ENCODE measurements at places on chromosomes 4 and X.

DNA sequence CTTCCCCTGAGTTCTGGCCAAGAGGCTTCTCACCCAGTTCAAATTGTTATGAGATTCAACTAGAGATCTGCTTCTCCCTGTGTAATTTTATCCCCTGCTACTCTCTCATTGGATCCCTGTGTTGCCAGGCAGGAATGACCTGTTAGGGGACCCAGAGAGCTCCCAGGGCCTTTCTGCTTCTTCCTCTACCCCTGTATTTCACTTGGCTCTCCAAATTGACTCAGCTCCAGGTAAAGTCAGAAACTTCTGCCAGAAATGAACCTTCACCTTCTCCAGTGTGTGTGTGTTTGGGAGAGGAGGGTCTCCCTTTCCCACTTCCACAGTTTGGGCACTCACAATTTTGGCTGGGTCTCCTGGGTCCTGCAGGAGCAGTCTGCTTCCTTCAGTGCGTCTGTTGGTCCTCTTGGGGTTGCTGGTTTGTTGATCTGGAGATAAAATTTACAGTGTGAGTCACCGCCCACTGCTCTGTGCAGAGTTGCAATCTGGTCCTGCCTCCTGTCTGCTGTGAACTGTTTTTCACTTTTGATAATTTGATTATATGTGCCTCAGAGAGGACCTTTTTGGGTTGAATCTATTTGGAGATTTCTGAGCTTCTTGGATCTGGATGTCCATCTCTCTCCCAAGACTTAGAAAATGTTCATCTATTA lies 112.4 kb upstream of the EDA2R start:
- no peak for DNase-seq

- no peak for DNase-seq
These were observed 55.8 kb upstream of the MAGEB10 start for GRCh38 chrX:27751976-27752375.

- DNase-seq, result no peak
These were observed 25.2 kb upstream of the ASMTL start for GRCh38 chrX:1477801-1478458.

DNA sequence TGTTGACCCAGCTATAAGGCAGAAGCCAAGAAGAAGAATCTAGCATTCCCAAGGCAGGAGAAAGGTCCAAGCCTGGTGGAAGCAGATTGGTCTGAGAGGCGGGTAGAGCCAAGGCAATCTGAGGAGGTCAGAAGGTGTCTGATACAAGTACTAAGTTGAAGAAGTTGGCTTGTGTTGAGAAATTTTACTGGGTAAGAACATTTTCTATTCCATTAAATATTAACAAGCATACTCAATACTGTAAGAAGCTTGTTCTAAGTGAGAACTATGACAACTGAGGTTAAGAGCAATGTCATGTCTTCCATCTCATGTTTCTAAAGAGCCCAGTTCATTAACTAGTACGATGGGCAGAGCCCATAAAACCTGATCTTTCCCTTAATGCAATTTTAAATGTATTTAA lies 75.0 kb downstream of the FAM13A start:
- no peak for DNase-seq

GRCh38 chr4:8905773-8906667 lies 34.4 kb upstream of the HMX1 start:
- no peak for DNase-seq

GRCh38 chrX:47497271-47497888 lies 14.4 kb upstream of the ZNF41 start:
- DNase-seq, result no peak

DNA sequence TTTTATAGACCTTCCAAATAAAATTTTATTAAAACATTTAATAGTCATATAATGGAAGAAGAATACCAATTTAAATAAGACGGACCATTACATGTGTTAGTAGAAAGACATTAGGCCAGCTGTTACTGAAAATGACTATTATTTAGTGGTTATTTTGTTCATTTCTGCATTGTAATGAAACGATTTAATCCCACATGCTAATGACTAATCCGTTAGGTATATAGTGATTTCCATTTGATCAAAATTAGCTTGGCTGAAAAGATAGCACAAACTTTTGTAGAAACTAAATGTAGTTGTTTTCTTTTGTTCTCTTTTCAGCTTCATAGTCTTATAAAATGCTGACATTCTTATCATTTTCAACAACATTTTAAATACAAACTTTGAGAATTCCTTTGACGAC lies 556.1 kb upstream of the TENM3 start:
- no peak for DNase-seq

GRCh38 chr4:145565328-145565727 lies 53.9 kb upstream of the MMAA start:
- no peak for DNase-seq

- DNase-seq, result no peak
These were observed 115.8 kb upstream of the FAT4 start for GRCh38 chr4:125198916-125199315.

GRCh38 chr4:4334798-4335520 lies 44.9 kb downstream of the ZBTB49 start:
- DNase-seq, result peak; percentile 88

- no peak for DNase-seq
These were observed 206.2 kb upstream of the PCDH18 start for GRCh38 chr4:137738375-137738990.

- no peak for DNase-seq
These were observed 98.8 kb upstream of the DHX15 start for GRCh38 chr4:24683116-24683515.

DNA sequence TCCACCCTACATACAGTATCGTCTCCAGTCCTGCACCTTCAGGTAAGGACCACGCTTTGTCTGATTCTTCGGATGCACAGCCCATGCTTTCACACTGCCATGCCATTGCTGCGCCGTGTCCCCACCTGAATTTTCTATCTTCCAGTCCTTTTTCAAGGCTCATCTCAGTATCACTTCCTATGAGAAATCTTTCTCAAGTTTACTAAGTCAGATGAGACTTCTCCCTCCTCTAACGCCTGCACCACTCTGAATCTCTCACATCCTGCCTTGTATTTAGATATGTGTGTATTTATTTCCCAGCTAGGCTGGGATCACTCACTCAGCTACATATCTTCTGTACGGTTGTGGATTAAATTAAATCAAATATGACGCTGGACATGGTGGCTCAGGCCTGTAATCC lies 116.8 kb downstream of the SMIM20 start:
- peak; percentile 14 for DNase-seq

GRCh38 chr4:183014361-183015084 lies 84.5 kb upstream of the WWC2 start:
- no peak for DNase-seq

GRCh38 chrX:24979081-24979480 lies 36.7 kb downstream of the ARX start:
- DNase-seq, result no peak

- no peak for DNase-seq
These were observed 5.5 kb downstream of the GSTCD start for GRCh38 chr4:105714071-105714521.

- no peak for DNase-seq
These were observed 52.2 kb downstream of the SULT1B1 start for GRCh38 chr4:69708211-69708610.

DNA sequence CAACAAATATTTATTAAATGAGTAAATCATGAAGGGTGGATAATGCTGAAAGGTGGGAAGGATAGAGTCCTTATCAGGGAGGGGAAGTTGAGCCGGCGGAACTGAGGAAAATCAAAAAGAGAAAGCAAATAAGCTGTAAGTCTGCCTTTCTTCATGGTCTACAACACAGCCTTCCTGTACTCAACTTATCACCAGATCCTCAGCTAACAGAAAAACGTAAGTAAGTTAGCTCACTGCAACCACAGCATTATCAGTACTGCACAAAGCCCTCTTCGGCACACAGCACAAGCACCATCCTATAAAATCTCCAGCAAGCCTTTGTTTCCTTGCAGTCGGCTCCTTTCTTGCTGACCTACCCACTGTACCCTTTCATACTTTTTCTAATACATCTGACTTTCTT lies 70.3 kb downstream of the CRMP1 start:
- DNase-seq, result no peak

DNA sequence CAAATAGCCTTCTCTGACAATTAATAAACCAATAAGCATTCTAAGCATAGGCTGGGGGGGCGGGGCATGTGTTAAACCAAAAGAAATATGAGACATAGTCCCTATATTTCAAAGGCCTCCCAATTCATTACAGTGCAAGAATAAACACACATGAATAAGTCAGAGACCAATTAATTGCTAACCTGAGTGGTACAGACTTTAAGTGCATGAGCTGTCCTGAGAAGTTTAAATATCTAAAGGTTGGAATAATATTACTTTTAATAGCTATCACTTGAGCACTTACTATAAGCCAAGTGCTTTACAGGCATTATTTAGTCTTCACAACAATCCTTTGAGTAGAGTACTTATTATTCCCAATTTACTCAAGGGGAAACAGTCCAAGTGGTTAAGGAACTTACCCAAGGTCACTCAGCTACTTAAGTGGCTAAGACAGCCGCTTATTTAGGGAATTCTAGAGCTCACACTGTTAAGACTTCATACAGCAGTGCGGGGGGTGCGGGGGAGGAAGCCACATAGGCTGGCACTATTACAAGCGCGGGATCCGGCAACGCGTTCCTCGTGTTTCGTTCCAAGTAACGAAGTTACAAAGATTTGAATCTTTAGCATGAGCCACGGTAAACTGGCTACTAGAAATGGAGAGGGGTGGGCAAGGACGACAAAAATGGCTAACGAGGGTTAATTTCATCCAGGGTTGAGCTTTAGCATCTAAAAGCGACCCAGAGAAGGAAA lies 1.4 kb downstream of the THOC2 start:
- DNase-seq, result peak; percentile 43

GRCh38 chr4:88356771-88357170 lies 21.9 kb upstream of the HERC6 start:
- DNase-seq, result no peak

- DNase-seq, result no peak
These were observed 6.0 kb downstream of the PCDH7 start for GRCh38 chr4:30726090-30726675.

- DNase-seq, result no peak
These were observed 119.6 kb upstream of the LDB2 start for GRCh38 chr4:17018013-17018412.

GRCh38 chr4:153119626-153120025 lies 84.6 kb upstream of the TRIM2 start:
- no peak for DNase-seq

GRCh38 chr4:40559585-40560465 lies 69.8 kb downstream of the RBM47 start:
- no peak for DNase-seq

DNA sequence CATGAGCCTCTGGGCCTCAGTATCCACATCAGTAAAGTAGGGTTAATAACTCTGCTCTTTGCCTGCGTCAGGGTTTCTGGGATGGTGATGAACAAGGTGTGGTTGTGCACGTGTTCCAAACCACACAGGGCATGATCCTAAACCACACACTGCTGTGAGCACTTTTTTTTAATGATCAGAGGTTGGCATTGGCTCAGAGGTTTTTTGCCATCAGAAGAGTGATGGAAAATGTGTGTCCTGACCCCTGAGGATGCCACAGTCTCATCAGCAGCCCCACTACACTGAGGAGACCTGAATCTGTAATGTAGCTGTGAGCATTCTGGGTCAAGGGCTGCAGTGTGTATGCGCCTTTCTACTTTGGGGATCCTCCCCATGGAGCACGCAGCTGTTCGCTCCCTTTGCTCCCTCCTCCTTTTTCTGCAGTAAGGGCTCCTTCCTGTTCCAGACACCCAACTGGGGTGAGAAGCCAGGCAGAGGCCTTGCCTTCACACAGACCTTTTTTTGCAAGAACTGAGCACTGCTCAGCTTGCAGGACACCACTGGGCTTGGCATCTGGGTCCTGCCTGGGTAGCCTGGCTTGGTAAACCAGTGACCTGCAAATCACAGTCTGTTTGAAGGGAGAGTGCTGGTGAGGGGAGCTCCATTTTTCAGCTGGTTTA lies 87.5 kb downstream of the MAMLD1 start:
- peak; percentile 40 for DNase-seq

DNA sequence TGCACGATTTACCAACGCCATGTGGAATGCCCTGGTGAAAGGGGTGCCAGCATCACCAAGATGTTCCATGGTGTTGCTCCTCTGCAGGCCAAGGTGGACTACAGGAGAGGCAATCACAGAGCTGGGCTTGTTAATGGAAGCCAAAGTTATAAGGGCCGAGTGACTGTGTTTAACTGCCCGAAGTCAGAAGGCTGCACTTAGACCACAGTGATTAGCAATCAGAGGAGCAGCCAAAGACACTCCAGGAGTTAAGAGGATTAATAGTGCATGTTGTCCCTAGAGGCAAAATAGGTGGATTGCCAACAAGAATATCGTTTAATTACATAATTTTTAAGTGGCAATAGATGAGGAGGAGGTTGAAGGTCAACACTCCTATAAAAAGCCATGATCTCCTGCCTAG lies 22.8 kb upstream of the SLC25A43 start:
- no peak for DNase-seq

DNA sequence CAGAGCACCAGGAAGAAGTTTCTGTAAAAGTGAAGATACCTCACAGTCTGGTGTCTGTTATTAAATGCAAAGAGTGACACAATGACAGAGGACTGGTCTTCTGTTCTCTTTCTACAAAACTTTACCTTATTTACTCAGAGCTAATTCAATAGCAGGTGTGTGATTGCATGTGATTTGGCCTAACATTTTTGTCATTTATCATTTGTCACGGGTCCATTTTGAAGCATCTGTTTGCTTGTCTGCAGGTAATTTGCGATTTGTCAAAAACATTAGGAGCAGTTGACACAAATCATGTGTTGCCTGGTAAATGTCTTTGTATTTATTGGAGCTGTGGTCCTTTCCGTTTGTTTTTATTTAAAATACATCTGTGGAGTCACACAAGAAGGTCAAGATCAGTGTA lies 1232.4 kb downstream of the STIM2 start:
- DNase-seq, result no peak

DNA sequence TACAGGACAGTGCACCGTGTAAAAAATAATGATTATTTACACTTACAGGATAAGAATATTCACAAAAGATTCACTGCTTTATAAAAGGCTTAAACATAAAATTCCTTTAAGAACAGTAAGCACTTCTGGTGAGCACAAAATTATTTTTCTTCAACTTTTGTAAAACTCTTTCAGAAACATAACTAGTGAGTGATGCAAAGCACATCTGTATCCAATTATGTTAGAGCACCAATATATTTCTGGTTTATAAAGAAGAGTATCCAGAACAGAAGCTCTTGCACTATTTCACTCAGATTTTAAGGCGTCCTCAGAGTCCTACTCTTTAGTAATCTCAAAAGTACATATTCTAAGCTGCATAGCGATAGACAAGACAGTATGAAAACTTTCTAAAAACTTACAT lies 276.0 kb downstream of the C4orf33 start:
- no peak for DNase-seq

GRCh38 chrX:132820675-132821074 lies 137.8 kb downstream of the HS6ST2 start:
- no peak for DNase-seq

Data from activated naive CD4-positive, alpha-beta T cell treated with anti-CD3 and anti-CD28 coated beads for 36 hours (primary cell).